ENCODE measurements at places on chromosomes 4 and X.
A peak's percentile ranks its signal among the peaks of the same experiment; 100 is the strongest.

DNA sequence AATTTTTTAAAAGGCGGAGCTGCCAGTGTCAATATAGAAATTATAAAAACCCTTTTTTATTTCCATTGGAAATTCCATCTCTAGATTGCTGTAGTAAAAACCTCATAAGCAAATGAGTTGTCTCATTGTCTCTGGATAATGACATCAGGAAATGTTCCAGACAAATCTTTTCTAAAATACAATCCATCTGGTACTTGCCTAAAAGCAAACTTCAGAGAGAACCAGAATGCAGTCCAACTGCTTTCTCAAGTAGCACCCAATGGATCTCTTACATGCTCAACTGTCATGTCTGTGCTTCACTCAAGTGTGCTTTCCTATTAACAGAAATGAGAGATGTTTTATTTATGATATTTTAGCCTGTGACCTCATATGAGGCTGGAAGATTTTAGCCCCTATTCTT is 399.6 kb upstream of the NDST3 start:
- DNase-seq: no peak

DNA sequence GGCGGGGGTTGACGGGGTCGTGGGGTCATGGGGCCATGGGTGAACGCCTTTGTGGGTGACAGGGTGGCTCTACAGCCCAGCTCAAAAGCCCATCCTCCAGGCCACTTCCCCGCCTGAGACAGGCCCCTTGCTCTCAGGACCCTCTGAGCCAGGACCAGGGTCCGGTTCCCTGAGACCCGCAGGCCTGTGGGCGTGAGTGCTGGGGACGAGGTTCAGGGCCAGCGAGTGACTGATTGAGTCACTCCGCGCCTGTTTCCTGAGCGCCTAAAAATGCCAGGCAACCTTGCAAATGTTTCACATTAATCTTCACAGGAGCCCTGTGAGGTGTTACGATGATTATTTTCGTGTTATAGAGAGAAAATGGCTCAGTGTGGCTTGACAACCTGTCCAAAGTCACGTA is 97.8 kb downstream of the ZNF674 start:
- DNase-seq: peak; percentile 23

GRCh38 chr4:138090150-138090917 is 151.8 kb downstream of the SLC7A11 start:
- peak; percentile 64 for DNase-seq

DNA sequence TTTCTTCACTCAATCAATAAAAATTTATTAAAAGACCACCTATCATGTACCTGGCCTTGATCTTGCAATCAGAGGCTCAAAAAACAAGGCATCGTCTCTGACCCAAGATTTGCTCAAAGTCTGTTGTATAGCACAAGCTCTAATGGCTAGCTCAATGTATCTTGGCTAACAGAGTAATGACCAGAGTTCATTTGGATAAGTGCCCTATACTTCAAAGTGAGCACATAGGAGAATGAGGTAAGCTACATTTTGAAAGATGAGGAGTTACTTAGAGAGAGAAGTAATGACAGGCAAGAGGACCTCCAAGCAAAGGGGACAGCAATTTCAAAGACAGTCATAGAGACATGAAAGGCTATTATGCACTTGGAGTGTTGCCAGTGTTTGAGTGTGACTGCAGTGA is 22.9 kb upstream of the GABRQ start:
- DNase-seq: no peak

- DNase-seq: peak; percentile 26
These were observed 20.8 kb upstream of the PRSS48 start for GRCh38 chr4:151256134-151256533.

GRCh38 chr4:152100379-152101201 is 339.8 kb upstream of the GATB start:
- DNase-seq: no peak

GRCh38 chrX:119194621-119195020 is 41.5 kb upstream of the PGRMC1 start:
- no peak for DNase-seq

DNA sequence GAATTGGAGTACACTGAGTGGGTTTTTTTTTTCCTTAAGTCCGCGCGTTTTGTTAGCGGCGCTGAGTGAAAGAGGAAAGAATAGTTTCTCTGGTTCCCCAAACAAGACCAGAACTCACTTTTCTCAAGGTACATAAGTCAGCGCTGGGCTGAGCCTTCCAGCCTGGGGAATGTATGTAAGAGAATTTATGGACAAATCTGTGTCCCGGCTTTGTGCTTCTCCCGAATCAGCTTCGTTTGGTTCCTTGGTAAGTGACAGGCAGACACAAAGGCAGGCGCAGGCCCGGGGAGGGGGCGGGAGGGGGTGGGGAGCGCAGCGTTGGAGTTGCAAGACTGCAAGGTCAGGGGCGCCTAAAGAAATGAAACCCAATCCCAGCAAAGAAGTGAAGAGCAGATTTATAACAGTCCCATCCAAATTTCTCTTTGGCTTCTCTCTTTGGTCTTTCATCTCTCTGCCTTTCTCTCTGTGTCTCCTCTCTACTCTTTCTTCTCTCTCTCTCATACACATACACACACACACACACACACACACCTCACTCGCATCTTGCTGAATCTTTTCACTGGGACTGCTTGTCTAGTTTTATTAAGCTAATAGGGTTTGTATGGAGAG is 981 bp downstream of the TET2 start:
- peak; percentile 24 for DNase-seq

DNA sequence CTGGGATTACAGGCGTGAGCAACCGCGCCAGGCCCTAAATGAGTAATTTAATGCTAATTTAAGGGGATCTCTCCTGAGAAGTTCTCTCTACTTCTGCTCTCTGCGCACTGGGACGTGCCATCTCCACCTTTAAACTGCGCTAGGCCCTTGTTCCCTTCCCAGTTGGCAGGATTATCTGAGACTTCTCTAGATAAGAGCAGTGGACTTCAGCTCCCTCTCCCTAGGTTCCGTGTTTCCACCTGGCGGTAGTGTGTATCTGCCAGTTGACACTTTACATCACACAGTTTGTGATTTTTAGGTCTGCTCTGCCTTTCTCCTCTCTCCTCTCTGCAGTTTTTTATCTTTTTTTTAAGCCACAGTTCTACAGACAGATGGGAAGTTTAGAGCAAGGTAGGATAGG is 40.2 kb downstream of the ARHGAP10 start:
- DNase-seq: no peak

DNA sequence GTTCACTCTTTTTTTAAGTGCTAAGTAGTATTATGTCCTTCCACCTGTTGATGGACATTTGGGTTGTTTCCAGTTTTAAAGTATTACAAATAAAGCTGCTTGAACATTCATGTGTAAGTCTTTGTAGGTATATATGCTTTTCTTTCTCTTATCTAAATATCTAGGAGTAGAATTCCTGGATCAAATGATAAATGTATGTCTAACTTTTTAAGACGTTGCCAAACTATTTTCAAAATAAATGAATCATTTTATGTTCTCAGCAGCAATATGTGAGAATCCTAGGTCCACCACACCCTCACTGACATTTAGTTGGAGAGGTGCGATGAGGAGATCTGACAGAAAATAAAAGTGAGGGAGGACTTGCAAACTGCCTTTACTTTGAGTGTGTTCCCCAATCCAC is 291.7 kb upstream of the UGT8 start:
- no peak for DNase-seq

DNA sequence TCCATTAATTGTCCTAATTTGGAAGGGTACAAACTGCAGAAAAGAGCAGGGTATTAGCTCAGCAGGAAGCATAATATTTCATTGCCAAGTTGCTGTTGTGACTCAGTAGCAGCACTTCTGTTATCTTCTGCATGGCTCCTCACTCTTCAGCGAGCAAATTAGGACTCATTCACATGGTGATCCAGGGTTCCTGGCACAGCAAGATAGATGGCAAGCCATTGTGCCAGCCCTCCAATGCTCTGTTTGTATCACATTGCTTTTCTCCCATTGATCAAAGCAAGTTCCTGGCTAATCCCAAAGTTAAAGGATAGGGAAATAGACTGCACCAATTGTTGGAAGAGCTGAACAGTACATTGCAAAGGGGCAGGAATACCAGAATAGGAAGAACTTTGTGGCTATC is 382.5 kb upstream of the ATOH1 start:
- DNase-seq: no peak

GRCh38 chr4:87978681-87979080 is 3.2 kb downstream of the SPP1 start:
- DNase-seq: no peak

- no peak for DNase-seq
These were observed 134.9 kb upstream of the LEF1 start for GRCh38 chr4:108303488-108304177.

- no peak for DNase-seq
These were observed 48.1 kb downstream of the SMC1A start for GRCh38 chrX:53374222-53374820.

DNA sequence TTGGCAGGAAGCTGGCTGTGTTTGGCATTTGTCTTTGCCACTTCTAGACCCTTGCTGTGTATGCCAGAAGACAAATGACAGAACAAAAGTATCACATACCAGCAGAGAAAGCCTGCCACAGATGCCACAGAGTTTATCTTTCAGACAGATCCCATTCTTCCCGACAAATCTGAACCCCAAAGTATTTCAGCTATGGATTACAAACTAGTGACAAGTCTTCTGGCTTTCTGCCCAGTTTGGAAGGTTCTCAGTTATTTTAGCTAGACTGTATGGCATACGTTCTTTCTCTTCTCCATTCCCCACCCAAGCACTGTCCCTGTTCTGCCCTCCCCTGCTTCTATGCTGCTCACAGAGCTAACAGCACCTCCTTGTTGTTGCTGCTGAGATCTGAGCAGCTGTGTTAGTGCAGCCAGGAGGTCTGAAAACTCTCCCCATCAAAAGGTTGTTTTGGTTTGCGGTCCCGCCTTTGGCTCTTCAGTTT is 236.7 kb downstream of the FRAS1 start:
- no peak for DNase-seq

- DNase-seq: peak; percentile 1
These were observed 165.3 kb upstream of the PPP1R2C start for GRCh38 chrX:42943051-42943974.

- DNase-seq: no peak
These were observed 1066.0 kb upstream of the ADGRL3 start for GRCh38 chr4:60134099-60134498.

GRCh38 chr4:158903472-158904043 is 134.7 kb downstream of the FNIP2 start:
- DNase-seq: no peak

GRCh38 chrX:74506317-74507115 is 85.2 kb downstream of the SLC16A2 start:
- DNase-seq: no peak

GRCh38 chr4:144336633-144337032 is 196.1 kb upstream of the GYPA start:
- no peak for DNase-seq

DNA sequence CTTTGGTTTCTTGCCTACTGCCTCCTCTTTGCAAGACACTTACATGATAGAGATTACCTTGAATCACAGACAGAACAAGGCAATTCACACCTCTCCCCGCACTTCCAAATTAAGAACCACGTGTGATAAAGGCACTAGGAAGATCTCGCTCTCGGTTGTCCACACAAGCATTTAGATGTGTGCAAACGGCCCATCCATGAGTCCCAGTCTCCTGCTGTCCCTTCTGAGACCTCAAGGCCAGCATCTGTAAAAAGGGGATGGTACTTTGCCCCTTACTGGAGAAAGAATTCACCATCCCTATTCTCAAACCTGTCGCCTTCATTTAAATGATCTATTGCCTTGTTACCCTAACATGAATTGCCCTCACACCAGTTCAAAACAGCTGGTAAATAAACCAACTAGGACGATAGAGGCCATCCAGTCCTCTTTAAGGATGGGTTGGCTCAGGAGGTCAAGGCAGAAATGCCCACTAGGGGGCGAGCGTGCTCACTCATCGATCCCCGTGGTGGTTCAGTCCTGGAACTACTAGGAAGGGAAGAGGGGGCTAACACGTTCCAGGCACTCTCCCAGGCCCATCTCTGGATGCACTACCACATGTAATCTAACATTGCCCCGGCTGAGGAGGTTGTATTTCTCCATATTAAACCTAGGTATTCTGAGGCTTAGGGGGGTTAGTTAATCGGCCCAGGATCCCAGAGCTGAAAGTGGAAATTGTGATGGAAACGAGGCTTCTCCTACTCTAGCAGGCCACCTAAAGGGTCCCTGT is 95.8 kb downstream of the DHX15 start:
- peak; percentile 44 for DNase-seq

- no peak for DNase-seq
These were observed 640.1 kb downstream of the ARAP2 start for GRCh38 chr4:35604252-35604651.

DNA sequence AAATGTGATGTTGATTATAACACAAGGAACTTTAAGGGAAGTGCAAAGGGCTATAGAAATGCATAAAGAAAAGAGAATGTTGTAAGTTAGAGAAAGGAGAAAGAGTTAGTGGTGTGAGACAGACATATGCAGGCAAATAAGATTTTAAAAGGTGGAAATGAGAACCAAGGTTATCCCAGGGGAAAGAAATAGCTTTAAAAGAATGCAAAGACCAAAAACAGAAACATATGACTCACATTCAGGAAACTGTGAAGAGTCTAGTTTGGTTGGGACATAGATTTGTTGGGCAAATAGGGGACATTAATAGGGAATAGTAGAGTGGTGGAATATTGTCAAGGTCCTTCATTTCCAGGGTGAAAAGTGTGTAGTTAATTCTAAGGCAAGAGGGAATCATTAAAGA is 52.4 kb downstream of the MAPK10 start:
- no peak for DNase-seq

- DNase-seq: no peak
These were observed 1476.1 kb upstream of the TENM3 start for GRCh38 chr4:180766944-180767729.
